ENCODE measurements at places on chromosomes 1 and 21.

GRCh38 chr1:108591466-108591865, 31.6 kb downstream of the EEIG2 start:
- DNase-seq: no peak

DNA sequence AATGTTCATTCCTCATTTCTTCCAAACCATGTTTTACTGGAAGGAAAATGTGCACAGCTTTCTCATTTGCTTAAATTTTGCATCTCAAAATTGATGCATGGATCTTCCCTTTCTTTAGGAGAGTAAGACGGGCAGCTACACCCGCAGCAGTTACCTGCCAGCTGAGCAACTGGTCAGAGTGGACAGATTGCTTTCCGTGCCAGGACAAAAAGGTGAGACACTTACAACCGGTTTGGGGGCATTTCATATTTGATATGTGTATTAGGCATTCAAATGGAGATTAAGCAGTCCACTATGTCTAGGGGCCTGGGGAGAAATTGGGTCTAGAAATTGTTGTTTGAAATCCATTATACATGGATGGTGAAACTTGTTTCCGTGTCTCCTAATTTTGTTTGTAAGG, 12.9 kb downstream of the C8A start:
- no peak for DNase-seq

- no peak for DNase-seq
Measured at GRCh38 chr1:67682659-67683197, 2.3 kb upstream of the GADD45A start.

DNA sequence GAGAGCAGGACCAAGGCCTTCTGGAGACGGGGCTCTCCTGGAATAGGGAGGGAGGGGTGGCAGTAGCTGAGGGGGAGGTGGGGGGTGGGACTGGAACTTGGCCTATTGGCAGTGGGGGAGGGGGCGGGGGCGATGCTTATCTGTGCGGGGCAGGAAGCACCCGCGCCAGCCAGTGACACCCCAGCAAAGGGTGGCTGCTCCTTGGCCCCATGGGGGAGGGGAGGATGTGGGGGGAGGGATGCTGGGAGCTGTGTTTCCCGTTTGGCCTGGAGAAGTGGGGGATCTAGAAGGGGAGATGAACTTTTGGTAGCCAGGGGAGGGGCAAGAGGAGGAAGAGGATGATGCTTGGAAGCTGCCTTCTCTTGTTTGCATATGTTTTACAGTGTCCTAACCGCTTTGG, 11.0 kb downstream of the ZBTB7B start:
- DNase-seq: no peak

DNA sequence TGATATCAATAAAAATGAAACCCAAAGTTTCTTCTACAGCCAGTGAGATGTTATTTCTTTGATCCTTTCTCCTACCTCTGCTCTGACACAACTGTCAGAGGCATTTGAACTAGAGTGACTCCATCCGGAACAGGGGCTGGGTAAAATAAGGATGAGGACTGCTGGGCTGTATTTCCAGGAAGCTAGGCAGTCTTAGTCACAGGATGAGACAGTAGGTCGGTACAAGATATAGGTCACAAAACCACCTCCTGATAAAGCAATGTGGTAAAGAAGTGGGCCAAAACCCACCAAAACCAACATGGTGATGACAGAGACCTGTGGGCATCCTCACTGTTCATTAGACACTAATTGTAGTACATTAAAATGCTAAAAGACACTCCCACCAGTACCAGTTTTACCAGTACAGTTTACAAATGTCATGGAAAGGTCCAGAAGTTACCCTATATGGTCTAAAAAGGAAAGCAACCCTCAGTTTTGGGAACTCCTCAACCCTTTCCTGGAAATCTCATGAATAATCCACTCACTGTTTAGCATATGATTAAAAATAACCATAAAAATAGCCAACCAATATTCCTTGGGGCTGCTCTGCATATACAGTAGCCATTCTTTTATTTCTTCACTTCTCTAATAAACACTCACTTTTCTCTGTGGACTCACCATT, 96.7 kb downstream of the GABPA start:
- no peak for DNase-seq

- DNase-seq: no peak
Measured at GRCh38 chr1:116115476-116116439, 4.6 kb downstream of the MAB21L3 start.

- no peak for DNase-seq
Measured at GRCh38 chr1:12161324-12161661, 5.5 kb upstream of the TNFRSF1B start.

DNA sequence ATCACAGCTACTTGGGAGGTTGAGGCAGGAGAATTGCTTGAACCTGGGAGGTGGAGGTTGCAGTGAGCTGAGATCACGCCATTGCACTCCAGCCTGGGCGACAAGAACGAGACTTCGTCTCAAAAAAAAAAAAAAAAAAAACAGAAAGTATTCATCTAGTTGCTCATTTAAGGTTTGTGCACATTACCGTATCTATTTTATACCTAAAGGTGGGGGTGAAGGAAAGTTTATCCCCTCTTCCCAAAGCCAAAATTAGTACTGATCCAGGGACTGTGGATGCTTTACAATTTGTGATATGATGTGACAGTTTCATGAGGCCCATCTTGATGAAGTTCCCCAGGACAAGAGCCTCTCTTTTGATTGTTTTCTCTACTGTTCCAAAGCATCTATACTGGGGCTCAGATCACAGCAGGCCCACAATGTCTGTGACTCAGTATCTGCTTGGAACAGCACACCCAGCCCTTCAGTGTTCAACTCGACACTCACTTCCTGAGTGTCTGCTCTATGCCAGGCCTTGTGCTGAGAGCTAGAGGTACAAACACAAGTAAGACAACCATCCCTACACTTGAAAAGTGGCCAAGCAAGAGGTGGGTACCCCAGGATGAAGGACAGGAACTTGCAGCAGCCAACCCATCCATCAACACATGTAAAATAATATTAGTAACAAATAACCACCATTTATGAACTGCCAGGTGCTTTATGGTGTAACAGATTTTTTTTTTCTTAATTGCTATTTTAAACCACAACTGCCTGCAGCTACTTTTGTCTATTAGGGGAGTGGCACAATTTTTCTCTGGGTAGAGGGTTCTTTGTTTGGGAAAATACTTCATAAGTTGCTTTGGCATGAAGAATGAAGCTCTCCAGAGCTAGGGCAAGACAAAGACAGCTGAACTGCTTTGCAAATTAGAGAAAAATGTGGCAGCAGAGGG, 29.0 kb upstream of the KHDRBS1 start:
- no peak for DNase-seq

GRCh38 chr1:203041351-203041932, 15.2 kb downstream of the PPFIA4 start:
- DNase-seq: no peak

DNA sequence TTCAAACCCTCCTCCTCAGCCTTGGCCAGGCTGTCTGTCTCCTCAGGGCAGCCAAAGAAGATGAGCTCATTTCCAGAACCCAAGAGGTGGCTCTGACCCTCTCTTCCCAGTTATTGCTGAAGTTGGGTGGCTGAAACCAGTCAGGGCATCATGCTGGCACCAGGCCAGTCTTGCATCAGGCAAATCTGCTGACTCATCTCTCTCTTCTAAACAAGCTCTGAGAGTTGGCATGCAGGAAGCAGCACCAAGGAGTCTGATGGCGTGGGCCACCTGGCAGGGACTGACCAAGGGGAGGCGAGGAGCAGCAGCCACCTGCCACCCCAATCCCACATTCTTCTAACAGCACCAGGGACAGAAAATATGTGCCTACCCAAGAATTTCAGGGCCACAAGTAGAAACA, 104.8 kb upstream of the ATP1A1 start:
- DNase-seq: no peak
